AG09309 (cell line): ENCODE measurements at places on chromosomes 11 and 22.
A peak's percentile ranks its signal among the peaks of the same experiment; 100 is the strongest.

GRCh38 chr22:33678523-33678922, 241.8 kb downstream of the LARGE1 start:
- DNase-seq = no peak

DNA sequence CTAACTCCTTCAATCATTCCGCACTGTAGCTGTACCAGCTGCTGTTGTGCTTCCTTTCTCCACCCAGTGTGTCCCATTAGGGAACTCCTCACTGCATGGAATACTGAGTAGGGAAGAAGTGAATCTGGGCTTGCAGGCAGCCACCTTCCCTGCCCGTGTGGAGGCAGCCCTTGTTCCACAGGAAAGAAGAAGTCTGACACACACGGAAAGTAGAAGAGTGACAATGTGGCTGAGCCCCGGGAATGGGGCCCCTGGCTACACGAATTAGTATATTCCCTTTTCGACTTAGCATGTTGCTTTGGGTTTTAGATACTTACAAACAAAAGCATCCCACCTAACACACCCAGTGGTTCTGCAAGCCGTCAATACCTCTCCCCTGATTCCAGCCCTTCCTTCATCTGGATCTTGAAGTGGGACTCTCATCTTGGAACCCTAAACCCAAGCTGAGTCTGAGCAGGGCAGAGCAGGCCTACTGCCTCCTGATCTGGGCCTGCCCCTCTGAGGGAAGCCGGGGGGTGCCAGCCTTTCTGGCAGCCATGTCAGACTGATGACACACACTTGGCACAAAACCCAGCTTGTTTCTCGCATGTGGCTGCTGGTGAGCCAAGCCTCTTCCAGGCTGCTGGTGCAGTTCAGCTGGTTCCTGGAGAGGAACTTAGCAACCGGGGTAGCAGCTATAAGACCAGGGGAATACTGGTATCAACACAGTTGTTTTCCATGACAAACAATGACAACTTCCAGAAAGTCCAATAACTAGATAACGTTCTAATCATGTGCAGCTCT, 71.6 kb downstream of the C11orf58 start:
- DNase-seq = no peak

DNA sequence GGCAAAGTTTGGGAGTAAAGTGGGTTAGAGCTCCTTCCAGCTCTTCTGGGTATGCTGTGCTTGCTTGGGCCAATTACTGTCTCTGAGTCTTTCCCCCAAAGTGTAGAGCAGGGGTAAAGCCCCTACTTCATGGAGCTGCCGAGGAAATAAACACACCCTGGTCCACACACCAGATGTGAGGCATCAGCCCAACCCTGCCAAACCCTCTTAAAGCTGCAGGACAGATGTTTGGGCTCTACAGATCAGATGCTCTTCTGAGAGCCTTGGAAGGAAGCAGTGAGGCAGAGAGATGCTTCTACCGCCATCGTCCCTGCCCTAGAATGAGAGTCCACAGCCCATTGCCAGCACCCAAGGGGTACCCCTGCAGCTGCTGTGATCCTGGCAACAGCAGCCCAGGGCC, 64.7 kb downstream of the ELFN2 start:
- no peak for DNase-seq

- DNase-seq = no peak
Measured at GRCh38 chr11:11380883-11381282, 27.8 kb upstream of the CSNK2A3 start.

GRCh38 chr11:69511358-69512055, 30.0 kb downstream of the LINC01488 start:
- DNase-seq = no peak

DNA sequence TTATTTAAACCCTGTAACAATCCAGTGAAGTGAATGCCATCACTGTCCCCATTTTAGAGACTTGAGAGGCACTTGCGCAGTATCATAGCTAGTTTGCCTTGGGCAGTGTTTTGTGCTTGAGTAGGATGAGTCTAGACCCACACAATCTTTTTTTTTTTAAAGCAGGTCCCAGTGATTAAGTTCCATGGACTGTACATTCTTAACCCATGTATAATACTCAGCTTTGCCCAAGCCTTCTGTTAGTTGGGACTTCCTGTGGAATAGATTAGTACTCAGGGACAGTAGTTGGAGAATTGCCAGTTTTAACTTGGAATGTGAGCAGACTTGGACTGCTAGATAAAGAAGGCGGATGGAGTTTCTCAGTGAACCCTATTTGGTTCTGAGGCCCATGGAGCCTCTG, 108.6 kb upstream of the RASSF10 start:
- peak; percentile 71 for DNase-seq

DNA sequence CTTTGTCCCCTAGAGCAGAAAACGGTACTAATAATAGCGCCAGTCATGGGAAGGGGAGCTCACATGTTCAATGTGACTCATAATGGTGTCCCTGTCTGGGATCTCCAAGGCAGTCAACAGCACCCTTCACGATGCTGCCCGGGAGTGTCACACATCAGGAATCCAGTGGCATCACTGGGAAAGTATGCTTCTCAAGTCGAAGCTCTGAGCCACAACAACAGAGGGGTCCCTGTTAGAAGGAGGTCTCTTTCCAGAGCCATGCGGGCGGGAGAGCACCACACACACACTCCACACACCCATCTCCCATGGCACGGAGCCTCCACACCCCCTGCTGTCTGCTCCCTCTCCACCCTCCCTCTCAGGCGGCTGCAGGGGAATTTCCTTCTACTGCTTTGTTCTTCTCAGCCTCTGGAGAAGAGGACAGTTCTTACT, 119.7 kb downstream of the ETS1 start:
- peak; percentile 92 for DNase-seq

DNA sequence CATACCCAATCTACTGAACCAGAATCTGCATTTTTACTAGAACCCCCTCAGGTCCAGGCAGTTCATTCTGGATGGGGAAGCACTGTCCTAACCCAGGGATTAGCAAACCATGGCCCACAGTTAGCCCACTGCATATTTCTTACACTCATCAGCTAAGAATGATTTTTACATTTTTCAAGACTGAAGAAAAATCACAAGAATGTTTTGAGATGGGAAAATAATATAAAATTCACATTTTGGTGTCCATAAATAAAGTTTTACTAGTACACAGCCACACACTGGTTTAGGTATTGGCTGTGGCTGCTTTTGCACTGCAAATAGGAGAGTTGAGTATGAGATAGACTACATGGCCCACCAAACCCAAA, 59.4 kb downstream of the PPFIBP2 start:
- no peak for DNase-seq

DNA sequence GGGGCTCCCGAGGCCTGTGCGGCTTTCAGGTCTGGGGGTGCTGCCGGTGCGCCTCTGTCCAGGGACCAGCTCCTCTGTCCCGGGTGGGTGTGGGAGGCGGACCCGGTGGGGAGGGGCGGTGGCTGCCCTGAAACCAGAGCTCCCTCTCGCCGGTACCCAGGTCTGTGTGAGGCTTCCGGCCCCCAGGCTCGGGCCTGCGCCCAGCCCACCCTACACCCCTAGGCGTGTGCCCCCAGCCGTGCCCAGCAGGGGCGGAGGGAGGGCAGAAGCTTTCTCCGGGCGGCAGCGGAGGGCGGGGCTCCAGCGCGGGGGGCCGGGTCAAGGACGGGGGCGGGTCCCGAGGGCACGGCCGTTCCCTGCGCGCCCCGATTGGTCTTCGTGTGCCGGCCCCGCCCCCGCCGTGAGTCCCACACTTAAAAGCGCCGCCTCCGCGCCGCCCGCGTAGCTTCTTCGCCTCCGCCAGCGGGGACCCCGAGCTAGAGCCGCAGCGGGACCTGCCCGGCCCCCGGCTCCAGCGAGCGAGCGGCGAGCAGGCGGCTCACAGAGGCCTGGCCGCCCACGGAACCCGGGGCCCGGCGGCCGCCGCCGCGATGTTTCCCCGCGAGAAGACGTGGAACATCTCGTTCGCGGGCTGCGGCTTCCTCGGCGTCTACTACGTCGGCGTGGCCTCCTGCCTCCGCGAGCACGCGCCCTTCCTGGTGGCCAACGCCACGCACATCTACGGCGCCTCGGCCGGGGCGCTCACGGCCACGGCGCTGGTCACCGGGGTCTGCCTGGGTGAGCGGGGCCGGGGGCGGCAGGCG, 616 bp downstream of the PNPLA2 start:
- DNase-seq = no peak

- DNase-seq = no peak
Measured at GRCh38 chr11:116513278-116513823, 259.4 kb downstream of the BUD13 start.

DNA sequence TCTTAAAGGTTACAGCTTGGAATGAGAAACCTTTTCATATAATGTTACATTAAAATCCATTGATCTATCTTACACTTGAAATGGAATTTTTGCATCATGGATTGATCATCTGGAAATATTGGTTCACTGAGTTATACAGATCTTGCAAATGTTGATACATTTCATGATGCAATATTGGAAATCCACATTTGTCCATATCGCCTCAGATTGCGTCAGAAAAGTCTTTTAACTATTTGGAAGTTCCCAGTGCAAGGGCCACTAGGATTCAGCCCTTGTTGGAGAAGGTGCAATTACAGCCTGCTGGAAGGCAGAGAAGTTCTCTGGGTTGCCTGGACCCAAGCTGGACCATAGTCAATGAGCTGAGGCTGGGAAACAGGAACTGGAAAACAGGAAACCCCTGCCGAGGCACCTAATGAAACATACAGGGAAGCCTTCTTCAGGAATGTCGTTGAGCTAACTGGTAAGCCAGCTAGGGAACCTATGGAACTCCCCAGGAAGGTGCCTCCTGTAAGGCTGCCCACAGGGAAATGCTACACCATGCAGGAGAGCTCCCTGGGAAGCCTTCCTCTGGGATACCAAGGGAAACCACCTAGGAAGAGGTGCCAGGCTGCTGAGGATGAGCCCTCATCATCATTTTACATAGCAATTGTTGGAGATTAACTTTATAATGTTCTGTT, 600.4 kb upstream of the CADM1 start:
- DNase-seq = no peak

GRCh38 chr11:12687216-12687623, 13.0 kb downstream of the TEAD1 start:
- DNase-seq = no peak

DNA sequence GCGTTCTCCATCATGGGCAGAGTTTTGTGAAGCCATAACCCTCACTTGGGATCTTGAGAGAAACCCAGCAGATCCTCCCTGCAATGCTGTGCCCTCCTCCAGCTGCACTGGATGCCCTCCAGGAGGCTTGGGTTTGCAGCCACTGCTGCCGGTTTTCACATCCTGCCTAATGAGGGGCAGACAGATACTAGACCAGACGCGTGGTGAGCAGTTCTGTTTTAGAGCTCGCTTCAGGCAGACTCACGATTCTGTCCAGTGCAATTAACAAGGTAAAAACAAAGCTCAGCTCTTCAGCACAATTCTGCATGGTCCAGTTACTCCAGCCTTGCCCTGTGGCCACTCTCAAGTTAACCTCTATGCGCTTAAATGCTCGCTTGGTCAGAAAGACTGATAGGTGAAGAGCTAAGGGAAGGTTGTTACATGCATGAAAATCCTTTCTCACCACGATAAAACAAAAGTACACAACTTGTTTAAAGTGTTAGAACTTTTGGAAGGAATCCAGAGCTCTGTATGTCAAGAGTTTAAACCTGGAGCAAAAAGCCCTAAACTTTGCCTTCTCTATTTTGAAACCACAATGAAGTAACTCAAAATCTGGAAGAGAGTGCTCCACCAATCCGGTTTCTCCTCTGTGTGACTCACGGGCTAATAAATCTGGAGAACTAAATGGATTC, 292.3 kb upstream of the FAT3 start:
- DNase-seq = peak; percentile 63

- DNase-seq = no peak
Measured at GRCh38 chr22:37559901-37560607, at the start of gene CDC42EP1. Gene CDC42EP1, plus strand, starts transcription at chr22:37560480. Its CDS starts 5,870 bp downstream, at chr22:37566350.

DNA sequence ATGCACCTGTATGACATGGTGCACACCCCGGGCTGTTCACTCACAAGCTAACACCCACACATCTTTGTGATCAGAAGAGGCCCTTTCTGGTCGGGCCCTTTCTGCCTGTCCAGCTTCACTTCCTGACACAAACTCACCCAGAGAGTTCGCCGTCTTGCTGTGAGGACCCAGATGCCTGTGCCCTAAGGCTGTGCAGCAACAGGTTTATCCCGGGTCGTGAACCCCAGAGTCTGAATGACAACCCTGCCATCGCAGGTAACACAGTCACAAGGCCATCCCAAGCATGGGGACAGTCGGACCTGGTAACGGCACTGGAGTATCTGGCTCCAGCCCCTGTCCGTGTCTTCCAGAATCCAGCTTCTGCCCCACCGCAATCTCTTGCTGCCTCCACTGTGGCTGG, 235.1 kb downstream of the BUD13 start:
- no peak for DNase-seq

- DNase-seq = no peak
Measured at GRCh38 chr11:8351223-8351622, 87.5 kb upstream of the LMO1 start.

GRCh38 chr11:66818231-66818955, 24.8 kb upstream of the RCE1 start:
- DNase-seq = no peak

- no peak for DNase-seq
Measured at GRCh38 chr11:39569789-39570188, 1889.7 kb downstream of the LRRC4C start.

GRCh38 chr11:17855531-17856290, 121.1 kb downstream of the KCNC1 start:
- no peak for DNase-seq
